Activated CD4-positive, alpha-beta T cell treated with anti-CD3 and anti-CD28 coated beads for 36 hours (primary cell): ENCODE measurements at places on chromosomes 4 and X.

GRCh38 chr4:53912766-53913497 is 151.5 kb downstream of the CHIC2 start:
- DNase-seq, result no peak

- no peak for DNase-seq
Observed at GRCh38 chr4:48462363-48462762, 20.8 kb upstream of the SLC10A4 start.

DNA sequence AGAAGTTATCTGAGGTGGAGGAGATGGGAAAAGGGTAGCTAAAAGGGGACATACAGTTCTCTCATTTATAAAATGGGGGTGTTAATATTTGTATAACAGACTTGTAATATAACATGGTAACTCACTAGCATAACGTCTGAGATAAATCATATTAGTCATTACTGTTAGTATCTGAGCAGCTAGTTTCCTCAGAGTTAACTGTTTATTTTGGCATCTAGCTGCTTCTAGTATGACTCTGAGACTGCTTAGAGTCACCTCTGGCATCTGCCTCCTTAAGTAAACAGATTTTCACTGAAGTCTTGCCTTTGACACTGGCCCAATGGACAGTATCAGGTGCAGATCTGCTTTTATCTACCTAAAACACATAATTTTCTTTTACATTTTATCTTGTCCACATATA is 58.1 kb downstream of the SLC30A9 start:
- DNase-seq, result no peak

DNA sequence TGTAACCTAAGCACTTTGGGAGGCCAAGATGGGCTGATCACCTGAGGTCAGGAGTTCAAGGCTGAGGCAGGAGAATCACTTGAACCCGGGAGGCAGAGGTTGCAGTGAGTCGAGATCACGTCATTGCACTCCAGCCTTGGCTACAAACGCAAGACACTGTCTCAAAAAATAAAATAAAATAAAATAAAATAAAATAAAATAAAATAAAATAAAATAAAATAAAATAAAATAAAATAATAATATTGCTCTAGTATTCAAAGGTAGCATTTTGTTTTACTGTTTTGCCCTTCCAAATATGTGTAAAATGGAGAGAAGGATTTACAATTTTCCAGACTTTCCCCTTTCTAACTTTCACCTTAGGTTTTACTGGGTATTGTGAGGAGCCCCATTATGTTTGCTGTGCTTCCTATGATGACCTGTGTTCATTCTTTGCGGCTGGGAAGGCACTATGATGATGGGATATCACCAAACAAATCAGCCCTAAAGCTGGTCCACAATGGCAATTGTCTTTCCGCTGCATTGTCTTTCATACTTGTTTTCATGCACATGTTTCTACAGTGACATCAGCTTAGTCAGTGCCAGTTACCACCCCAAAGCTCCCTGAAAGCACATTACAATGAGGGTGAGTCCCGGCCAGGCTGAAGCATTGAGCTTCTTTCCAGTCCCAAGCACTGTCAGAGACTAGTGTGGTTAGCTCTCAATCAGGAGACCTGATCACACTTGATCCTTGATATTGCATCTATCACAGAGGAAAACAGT is 50.8 kb downstream of the DTHD1 start:
- peak; percentile 43 for DNase-seq

DNA sequence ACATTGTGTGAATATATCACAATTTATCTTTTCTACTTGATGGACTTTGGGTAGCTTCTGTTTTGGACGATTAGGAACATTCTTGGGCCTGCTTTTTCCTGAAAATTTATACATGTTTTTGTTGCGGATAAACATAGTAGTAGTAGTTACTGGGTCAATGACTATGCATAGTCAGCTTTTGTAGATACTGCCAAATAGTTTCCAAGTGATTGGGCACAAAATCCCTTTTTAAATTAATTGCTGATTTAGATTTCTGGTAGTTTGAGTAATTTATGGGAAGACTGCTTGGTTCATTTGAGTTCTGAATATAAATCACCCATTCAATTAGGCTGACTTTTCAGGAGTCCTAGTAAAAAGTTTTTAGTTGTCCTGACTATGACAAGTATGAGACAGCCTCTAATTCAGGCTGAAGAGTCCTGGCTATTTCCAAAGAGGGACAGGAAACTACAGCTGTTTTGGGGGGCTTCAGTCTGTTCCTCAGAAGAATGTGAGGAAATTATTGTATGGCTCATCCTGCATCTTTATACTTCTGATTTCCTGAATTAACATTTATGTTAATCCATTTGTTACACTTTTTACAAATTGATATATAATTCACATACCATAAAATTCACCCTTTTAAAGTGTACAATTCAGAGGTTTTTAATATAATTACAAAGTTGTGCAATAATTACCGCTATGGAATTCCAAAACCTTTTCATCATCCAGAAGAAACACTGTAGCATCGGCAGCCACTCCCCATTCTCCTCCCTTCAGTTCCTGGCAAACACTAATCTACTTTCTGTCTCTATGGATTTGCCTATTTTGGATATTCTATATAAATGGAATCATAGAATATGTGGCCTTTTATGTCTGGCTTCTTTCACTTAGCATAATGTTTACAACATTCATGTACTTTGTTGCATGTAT is 14.2 kb downstream of the LRP2BP start:
- no peak for DNase-seq

DNA sequence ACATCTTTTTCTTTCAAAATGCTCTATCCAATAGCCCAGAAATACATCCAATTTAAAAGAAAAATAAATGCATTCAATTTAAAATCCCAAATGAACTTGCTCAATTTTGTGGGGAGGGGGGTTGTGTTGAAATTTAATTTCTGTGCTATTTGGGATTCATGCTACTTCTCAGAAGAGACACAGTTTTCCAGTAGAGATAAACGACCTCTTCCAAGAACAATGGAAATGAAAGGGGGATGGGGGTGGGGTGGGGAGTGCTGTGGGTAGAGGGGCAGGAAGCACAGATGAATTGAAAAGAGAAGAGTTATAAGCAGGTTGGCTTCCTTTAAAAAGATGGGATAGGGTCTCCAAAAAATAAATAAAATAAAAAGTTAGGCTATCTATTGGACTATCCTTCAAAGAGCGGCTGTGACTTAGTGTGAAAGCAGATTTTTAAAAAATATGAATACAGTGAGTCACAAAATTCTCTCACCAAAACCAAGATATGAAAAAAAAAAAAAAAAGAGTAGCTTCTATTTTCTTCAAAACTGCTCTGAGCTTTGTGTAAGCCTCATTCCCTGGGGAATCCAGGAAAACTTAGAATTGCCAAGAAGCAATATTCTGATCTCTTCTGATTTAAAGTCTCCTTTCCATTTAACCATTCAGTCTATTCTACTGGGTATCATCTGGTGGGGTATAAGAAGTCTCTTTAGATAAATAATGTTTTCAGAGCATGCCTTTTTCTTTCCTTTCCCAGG is 324.3 kb downstream of the PTTG2 start:
- no peak for DNase-seq

DNA sequence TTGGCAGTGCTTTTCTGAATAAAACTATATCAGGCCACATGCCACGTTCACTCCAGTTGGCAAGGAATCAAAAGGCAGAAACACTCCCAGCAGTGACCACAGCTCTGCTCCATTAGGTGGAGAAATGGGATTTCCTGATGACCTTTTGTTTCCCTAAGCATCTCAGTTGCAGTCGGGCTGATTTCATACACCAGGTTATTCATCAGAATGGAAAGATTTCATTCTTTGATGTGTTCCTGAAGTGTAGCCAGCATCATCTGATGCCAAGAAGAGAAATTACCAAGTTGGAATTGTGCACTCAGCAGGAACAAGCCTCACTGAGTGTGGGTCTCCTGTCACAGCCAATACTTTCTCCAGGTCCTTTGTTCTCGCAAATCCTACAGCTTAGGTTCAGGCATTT is 193.7 kb downstream of the SPATA18 start:
- no peak for DNase-seq
